ENCODE measurements at places on chromosomes 3 and 15.

GRCh38 chr3:153462545-153462944 lies 300.5 kb downstream of the RAP2B start:
- no peak for DNase-seq

DNA sequence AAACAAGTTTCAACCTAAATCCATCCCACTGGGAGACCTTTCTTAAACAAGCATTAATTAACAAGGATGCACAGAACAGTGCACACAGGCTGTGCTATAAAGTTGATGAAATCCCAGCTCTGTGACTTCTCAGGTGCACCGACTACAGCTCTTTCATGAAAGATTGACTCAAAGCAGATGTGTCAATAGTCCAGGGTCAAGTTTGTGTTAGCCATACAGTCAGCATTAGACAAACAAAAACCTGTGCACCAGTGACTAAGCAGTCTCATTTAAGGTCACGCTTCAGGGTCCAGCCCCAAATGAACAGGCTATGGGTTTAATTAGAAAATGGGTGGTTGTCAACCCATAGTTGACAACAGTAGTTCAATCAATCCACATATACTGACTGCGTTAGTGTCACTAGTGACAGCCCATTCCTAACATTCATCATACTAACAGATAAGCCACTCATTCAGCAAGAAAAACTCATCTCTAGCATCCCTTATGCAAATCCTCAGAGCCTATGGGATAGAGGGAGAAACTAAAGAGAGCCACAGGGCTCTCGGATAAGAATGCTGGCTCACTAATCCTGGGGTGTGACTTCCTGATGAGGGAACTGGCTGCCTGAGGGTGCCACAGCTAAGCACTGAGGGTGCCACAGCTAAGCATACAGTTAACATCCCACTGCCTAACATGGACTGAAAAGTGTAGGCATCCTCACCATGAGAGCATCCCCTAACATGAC lies 84.1 kb downstream of the WNT5A start:
- no peak for DNase-seq

GRCh38 chr3:43506644-43507043 lies 115.2 kb downstream of the ANO10 start:
- no peak for DNase-seq

GRCh38 chr3:21894459-21895340 lies 143.7 kb upstream of the ZNF385D start:
- no peak for DNase-seq

DNA sequence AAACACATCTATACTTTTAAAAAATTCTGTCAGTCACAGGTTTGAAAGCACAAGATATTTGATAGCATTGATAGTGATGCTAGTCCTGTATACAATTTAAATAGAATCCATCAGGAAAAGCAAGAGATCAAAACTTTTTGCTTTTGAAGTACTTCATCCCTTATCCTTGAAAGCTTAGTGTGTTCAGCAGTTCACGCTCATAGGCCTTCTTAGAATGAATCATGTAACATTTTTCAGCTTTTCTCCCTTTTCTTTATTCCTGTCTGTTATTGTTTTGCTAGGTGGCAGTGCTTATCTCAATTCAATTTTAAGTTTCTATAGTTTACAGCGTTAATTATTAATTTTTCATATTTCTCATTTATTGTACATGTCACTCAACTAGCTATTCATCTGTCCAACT lies 69.1 kb downstream of the FGF7 start:
- no peak for DNase-seq

DNA sequence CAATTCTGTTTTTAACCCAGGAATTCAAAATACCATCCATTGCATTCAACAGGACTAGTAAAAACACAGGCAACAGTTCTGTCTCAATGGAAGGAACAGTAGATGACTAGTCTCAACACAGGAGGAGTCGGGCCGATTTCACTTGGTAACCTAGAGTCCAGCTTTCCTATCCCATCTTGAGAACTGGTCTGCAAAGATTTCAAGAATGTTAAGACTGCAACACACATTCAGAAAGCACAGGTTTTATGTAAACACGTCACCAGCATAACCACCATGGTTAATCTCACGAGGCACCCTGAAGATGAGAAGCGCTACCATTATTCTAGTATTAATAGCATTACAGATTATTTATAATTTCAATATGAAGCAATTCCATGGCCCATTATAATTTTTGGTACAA lies 22.0 kb downstream of the UQCC5 start:
- no peak for DNase-seq

DNA sequence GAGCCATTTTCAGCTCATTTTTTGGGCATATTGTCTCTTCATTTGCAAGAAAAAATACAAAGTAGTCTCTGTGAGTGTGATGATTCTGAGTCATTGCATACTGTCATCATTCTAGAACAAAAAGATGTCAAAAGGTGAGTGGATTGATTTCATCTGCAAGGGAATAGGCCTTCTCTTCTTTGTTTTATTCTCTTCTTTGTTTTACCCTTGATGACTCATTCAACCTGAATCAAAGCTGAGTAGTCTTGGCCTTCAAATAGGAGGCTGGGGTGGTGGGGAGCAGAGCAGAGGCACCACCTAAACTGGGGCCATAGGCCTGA lies 25.4 kb downstream of the CYP19A1 start:
- DNase-seq = no peak

- no peak for DNase-seq
Observed at GRCh38 chr3:70647094-70647493, 334.7 kb upstream of the MDFIC2 start.

GRCh38 chr3:47227678-47228077 lies 54.9 kb downstream of the KIF9 start:
- DNase-seq = no peak

DNA sequence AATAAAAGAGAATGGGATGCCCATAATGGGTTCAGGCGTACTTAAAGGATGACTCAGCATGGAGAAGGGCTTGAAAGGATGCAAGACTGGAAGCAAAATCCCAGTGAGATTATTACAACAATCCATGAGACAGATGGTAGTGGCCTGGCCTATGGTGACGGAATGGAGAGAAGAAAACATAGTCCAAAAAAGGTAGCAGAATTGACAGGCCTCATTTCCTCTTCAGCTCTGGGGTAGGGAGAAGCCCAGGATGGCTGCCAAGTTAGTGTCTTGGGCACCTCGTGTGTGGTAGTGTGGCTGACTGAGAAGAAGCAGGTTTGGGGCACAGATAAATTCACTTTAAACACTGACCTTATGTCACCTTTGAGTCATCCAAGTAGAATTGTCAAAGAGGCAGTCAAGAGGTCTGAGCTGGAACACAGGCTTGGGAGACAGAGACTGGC lies 18.1 kb downstream of the MB21D2 start:
- DNase-seq = no peak

- no peak for DNase-seq
Observed at GRCh38 chr3:143084856-143085731, 34.5 kb upstream of the CHST2 start.

GRCh38 chr3:76820481-76820880 lies 219.4 kb upstream of the ROBO2 start:
- no peak for DNase-seq

DNA sequence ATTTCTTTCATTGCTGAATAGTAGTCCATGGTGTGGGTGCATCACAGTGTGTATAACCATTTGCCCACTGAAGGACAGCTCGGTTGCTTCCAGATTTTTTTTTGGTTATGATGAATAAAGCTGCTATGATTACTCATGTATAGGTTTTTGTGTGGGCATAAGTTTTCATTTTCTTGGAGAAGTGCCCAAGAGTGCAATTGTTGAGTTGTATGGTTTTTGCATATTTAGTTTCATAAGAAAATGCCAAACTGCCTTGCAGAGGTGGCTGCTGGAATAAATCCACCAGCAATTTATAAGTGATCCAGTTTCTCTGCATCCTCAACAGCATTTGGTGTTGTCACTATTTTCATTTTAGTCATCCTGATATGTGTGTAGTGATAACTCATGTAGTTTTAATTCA lies 8.4 kb upstream of the SPESP1 start:
- no peak for DNase-seq

GRCh38 chr3:90055666-90056065 lies 948.2 kb downstream of the EPHA3 start:
- DNase-seq = no peak

- DNase-seq = no peak
Observed at GRCh38 chr15:100109486-100110035, 232.2 kb downstream of the ADAMTS17 start.

DNA sequence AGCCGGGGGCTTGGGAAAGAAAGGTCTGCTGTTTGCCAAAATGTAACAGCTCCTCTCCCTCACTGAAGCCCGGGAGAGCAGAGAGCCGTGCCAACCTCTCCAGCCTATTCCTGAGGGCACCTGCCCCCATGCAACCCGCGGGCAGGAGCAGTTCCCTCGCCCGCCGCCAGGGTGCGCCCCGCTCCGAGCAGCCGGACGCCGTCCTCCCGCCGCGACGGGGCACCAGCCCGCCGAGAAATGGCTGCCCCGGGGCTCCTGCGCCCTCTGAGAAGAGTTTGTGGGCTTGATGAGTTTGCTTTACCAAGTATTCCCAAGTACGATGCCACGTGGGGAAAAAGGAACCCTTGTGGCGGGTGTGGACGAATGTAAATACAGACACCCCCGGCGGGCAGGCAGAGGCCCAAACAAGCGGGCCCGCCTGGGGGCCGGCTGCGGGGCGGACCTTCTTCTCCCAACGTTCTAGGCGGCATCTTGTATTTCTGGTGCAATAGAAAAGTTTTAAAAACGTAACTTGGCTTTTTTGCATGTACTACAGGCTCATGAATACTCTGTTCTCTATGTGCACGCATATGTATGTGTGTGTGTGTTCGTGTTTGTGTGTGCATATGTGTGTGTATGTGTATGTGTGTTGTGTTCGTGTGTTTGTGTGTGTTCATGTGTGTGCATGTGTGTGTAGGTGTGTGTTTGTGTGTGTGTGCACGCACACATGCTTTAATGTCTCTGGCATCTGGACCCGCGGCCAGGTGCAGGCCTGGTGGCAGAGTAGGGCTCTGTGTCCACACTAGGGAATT lies 162.9 kb downstream of the CHSY1 start:
- DNase-seq = peak; percentile 19

DNA sequence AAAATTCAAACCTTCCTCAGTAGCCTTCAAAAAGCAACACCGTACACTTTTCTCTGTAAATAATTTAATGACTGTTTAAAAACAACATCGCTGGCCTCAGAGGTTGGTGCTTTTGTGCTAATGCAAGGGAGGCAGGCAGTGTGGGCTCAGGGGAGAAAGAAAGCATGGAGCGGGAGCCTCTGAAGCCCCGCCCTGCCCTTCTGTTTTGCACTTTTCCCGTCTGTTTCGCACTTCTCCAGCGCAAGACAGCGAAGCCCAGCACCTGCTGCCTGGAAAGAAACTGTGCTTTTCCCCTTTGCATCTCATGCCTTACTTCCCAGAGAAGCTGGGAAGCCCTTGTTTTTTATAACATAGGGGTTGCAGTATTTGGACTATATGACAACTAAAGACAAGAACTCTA lies 23.1 kb downstream of the TRPM1 start:
- no peak for DNase-seq

DNA sequence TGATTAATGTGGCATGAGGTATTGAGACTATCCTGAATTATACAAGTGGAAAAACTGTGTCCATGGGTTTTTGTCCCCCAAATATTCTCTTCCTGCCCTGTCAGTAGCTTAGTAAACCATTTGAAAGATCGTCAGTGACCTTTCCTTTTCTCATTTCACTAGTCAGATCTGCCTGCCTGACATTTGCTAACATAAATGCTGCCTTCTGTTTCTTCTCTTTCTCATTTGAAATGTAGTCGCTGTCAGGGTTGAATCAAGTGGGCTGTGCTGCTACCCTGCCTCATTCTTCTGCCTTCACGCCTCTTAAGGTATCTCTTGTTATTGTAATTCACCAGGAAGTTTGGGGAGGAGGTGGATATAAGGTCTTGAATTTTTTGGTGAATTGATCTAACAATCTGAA lies 67.5 kb downstream of the LRCH3 start:
- DNase-seq = no peak

- DNase-seq = no peak
Observed at GRCh38 chr3:172751175-172751704, 714 bp downstream of the ECT2 start.

Data from C1 segment of cervical spinal cord (tissue), 14 donors.